ENCODE measurements at places on chromosomes 3 and 15. TPM values are rescaled to one million over a fixed set of nuclear protein-coding genes. Genes with fewer than 3 reads are reported as not detected.

MYLK gene
- 112 TPM for total RNA-seq

FANCD2OS gene
- total RNA-seq = not detected

GOLGA6B gene
- total RNA-seq = not detected

SERPINI2 gene
- total RNA-seq = not detected

HIGD2B gene
- 0.15 TPM for total RNA-seq

ATP13A4 gene
- not detected for total RNA-seq

SEMA7A gene
- 143 TPM for total RNA-seq

PRSS50 gene
- total RNA-seq = not detected

GAP43 gene
- total RNA-seq = not detected

SLC27A2 gene
- 2.8 TPM for total RNA-seq

GP5 gene
- total RNA-seq = under 0.01 TPM

MASP1 gene
- total RNA-seq = 0.52 TPM

DUOX1 gene
- total RNA-seq = 0.35 TPM

ANKRD63 gene
- not detected for total RNA-seq
